Gastrocnemius medialis (tissue), 4 donors: ENCODE measurements at places on chromosomes 13 and 19.

DNA sequence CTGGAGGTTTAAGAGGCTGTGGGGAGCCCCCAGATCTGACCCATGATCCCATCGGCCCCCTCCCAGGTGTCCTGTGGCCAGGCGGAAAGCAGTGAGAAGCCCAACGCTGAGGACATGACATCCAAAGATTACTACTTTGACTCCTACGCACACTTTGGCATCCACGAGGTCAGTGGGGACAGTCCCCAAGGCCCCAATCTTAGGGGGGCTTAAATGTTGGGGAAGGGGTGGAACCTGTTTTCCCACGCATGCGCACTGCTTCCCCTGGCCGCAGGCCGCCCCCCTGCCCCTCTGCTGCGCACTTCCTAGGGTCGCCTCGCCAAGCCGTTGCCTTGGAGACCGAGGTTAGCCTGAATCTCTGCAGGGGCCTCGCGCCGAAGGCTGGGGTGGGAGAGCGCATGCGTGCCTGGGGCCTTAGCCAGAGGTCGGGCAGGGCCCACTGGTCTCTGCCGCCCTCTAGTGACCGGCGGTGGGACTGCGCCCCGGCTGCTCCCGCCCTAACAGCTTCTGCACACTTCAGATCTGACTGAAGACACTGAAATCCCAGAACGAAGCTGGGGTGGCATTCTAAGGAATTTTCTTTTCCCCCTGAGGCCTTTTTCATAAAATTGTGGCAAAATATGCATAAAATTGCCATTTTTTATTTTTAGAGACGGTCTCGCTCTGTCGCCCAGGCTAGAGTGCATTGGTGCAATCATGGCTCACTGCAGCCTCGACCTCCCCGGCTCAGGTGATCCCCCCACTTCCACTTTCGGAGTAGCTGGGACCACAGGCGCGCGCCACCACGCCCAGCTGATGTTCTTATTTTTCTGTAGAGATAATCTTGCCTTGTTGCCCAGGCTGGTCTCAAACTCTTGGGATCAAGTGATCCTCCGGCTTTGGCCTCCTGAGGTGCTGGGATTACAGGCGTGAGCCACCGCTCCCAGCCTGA is 3.6 kb downstream of the PRMT1 start:
- DNase-seq, result peak; percentile 74

- DNase-seq, result no peak
These were observed 660 bp upstream of the MVB12A start for GRCh38 chr19:17419154-17419620.

- no peak for DNase-seq
These were observed 75.2 kb downstream of the WDFY2 start for GRCh38 chr13:51659276-51660127.

DNA sequence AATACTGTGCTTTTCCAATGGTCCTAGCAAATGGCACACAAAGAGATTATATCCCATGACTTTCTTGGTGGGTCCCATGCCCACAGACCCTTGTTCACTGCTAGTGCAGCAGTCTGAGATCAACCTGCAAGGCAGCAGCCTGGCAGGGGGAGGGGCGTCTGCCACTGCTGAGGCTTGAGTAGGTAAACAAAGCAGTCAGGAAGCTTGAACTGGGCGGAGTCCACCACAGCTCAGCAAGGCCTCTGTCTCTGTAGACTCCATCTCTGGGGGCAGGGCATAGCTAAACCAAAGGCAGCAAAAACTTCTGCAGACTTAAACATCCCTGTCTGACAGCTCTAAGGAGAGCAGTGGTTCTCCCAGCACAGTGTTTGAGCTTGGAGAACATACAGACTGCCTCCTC is 82.9 kb downstream of the ZNF737 start:
- DNase-seq, result no peak

GRCh38 chr13:74153316-74153715 is 19.1 kb upstream of the KLF12 start:
- DNase-seq, result no peak

DNA sequence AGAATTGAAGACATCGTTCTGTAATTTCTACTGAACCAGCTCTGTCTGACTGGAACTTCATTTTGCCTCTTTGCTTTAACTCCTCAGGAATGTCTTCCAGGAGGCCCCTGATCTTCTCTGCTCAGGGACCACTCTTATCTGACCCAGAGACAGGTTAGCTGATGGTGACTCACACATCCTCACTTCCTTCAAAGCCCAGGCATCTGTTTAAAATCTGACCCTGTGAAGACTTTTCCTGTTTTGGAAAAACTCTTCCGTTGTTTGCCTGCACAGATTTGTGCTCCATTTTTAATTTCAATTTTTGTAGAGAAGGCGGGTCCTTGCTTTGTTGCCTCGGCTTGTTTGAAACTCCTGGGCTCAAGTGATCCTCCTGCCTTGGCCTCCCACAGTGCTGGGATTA is 1.6 kb downstream of the ARL11 start:
- no peak for DNase-seq

DNA sequence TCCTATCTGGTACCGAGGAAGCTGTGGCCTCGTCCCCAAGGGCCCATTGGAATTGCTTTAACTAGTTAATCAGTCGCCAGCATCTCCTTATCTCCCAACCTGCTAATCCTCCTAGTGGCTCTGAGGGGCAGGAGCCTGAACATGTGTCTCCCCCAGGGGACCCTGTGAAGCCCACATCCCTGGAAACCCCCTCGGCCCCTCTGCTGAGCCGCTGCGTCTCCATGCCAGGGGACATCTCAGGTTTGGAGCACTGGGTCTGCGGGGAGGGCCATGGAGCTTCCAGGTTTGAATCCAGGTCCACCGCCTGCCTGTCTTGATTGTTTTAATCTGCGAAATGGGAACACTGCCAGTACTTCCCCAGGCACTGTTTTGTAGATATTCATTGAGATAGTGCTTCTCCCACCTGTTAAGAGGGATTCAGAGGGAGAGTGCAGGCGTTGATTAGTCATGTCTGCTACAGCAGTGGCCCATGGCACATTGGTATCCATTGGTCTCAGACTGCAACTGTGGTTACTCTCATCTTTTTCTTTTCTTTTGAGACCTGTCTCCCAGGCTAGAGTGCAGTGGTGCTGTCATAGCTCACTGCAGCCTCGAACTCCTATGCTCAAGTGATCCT is 6.4 kb downstream of the PNPLA6 start:
- DNase-seq, result no peak

GRCh38 chr19:35911173-35911572 is 3.1 kb upstream of the TYROBP start:
- no peak for DNase-seq

- DNase-seq, result no peak
These were observed 28.3 kb downstream of the CYP2B6 start for GRCh38 chr19:41019346-41019745.

DNA sequence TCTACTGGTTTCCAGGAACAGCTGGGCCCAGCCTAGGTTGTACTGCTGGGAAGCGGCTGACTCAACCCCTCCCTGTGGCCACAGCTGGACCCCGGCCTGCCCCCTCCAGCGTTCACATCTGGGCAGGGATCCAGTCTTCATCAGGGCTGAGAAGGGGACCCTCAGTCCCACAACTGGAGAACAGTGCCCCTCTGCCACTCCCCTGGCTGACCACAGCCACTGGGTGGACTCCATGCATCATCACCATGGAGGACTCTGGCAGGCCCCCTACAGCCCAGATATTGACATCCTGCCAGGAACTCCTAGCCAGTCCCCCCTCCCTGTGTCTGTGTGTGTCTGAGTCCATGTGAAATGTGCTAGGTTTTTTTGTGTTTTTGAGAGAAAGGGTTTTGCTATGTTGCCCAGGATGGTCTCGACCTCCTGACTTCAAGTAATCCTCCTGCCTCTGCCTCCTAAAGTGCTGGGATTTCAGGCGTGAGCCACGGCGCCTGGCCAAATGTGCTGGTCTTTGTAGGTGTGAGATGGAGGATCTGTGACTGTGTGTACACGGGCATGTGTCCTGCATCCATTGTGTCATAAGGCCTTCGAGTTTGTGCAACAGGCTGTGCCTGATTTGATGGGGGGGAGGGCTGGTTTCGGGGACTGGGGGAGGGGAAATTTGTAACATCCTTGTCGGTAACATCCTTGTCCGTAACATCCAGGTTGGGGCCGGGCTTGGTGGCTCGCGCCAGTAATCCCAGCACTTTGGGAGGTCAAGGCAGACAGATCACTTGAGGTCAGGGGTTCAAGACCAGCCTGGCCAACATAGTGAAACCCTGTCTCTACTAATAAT is 4.0 kb upstream of the HOOK2 start:
- DNase-seq, result peak; percentile 50

DNA sequence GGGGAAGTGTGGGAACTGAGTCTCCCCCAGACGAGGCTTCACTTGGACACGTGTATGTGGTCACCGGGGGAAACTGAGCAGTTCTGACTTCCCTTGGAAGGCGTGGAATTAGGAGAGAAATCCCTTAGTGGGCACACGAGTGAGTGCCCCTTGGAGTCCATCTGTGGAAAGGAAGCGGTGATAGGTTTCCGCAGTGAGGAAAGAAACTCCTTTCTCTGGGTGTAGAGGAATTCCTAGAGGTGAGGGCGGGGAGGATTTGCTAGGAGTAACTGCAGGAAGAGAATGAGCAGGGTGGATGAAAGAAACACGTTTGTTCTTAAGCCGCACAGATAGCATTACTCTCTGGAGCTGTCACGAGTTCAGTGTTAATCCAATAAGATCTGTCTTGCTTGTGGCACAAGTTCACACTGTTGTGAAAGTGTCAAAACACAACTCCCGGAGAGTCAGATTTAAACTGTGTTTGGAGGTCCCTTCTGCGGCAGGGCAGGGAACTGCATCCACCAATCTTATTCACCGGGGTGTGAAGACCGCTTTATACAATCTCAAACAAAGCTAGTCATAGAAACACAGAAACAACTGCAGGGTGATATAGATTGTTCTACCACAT is 1.2 kb downstream of the KL start:
- peak; percentile 46 for DNase-seq

DNA sequence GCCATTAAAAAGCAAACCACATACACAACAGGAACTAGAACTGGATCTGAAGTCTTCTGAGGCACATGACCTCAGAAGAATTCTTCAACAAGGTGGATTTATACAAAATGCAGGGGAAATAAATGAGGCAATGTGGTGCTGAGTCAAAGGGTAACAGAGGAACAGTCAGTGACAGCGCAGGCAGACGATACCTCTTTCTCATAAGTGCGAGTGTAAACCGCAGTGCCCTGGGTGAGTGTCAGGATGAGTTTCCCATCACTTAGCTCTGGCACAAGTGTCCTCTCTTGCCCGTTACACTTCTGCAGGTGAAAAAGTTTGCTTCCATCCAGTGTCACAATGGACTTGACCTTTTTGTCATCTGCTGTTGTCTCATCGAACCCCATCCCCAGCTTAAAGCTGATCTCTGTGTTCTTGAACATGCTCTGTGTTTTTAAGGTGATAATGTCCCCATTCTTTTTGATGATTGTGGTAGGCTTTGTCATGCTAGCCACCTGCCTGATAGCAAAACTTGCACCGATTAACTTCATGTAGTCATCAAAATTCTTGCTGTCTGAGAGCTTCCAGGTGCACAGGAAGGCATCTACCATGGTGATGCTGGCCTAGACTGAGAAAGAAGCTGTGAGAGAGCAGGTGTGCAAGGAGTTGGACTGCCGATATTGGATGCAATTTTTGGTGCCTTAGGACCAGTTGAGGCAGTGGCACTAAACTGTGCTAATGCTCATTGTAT is 97.3 kb downstream of the AKAP11 start:
- DNase-seq, result no peak

- no peak for DNase-seq
These were observed 1.0 kb upstream of the SLC7A10 start for GRCh38 chr19:33226550-33227241.

- no peak for DNase-seq
These were observed 656 bp downstream of the ZNF155 start for GRCh38 chr19:43984687-43985000.

- DNase-seq, result no peak
These were observed 2.5 kb downstream of the NAPA start for GRCh38 chr19:47512183-47512947.

DNA sequence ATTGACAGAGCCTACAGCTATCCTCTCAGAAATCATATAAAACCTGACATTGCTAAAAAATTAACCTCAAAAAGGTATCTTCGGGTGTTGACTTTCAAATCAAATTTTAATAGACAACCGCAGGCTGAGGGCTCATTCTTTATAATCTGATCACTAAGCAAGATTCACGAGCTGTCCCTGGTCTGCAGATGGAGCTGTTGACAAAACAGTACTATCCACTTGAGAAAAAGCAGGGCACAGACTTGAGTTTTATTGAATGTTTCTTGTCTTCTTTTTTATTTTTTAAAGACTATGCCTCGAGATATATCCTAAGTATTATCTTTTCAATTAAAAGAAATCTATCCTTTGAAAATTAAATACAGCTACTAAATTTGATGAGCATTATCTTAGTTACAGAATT is 540.5 kb downstream of the PCDH9 start:
- DNase-seq, result no peak

DNA sequence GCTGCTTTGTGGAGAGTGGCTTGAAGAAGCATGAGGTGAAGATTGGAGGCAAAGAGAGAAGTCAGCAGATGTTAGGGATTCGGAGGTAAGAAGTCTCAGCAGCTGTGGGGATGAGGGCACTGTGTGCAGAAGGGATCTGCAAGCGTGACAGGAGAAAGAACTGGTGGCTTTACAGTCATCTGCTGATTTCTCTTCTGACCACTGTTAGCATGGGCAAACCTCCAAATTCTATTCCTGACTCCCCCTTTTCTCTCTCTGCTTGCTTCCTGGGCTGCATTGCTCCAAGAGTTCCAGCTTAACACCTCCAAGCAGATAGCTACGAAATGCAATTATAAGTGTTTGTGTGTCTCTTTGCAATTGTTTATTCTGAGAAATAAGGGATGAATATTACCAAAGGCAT is 159.6 kb downstream of the GGACT start:
- DNase-seq, result no peak

GRCh38 chr13:74203576-74203975 is 69.4 kb upstream of the KLF12 start:
- DNase-seq, result peak; percentile 3

DNA sequence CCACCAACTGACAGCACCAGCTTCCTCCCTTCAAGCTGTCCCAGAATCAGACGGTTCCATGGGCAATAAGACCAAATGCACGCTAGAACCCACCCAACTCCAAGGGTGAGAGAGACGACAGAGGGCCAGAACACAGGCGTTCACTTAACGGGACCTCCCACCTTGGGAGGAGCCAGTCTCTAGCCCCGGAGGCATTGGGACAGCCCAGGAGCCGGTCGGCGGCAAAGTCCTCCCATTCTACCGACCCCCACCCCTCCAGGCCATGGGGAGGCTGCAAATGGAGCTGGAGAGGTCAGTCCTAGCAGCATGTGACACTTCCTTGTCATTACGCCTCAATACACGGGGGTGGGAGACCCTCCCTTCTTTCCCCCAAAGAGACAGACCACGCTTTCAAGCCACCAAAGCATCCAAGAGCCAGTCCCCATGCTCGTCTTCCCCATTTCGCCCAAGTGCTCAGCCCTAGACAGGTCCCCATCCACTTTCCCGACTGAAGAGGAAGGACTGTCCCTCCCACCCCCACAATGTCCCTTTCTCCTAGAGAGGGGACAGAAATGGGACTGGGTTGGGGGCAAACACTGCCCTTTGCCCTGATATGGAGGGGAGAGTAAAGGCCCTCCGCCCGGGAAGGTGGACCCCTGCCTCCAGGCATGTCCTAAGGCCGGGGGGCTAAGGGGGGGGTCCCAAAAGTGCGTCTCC is 964 bp downstream of the KHSRP start:
- DNase-seq, result no peak

- DNase-seq, result no peak
These were observed 819.2 kb downstream of the LIG4 start for GRCh38 chr13:107395927-107396662.
